ENCODE measurements at places on chromosomes 16 and 17. TPM values are rescaled to one million over a fixed set of nuclear protein-coding genes. Genes with fewer than 3 reads are reported as not detected.

DNA sequence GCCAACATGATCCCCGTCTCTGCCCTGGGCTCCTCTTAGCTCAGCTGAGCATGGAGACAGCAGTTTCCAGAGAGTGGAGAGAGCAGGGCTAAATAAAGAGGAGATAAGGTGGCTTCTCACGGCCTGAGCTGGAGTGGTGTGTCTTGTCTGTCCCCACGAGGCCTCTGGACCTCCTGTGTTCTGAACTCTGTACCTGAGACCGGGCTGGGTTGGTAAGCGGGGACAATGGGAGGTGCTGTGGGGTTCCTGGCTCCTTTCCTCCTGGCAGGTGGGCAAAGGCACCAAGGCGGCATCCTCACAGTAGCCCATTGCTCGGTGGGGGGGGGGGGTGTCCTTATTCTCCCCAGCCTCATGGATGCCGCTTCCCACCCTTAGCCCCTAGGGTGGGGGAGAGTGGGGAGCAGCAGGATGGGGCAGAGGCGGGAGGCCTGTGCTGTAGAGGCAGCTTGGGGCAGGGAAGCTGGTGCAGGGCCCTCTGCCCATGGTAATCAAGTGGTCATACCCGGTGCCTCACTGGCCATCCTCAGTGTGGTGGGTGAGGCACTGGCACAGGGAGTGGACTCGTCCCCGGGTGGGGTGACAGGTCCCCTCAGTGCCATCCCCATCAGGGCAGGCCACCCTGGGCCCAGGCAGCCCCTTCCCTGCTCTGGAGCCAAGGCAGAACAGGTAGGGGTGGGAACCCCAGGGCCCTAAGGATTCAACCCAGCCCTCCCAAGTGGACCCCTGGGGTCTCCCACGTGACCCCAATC, 2.8 kb downstream of the AANAT start:
- ATAC-seq = no peak

DNA sequence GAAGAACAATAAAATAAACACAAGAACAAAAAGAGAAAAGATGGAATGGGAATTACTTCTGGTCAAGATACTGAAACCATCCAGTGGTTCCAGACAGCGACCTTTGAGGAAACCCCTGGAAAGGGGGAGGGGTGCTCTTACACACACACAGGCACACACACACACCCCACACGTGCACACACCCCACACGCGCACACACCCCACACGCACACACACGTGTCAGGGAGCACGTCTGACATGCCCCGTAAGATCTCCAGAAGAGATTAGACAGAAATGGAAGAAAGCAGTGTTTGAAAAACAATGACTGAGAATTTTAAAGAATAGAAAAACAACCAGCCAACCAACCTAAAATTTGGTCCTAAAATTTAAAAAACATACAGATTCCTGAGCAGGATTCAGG, 45.3 kb upstream of the FASN start:
- ATAC-seq = no peak

ASPSCR1 gene
- 19.0 TPM for total RNA-seq

ERN2 gene
- 0.36 TPM for total RNA-seq

DPEP2 gene
- 0.68 TPM for total RNA-seq

RAC3 gene
- total RNA-seq = 6.2 TPM
